Right ventricle myocardium superior (tissue), 1 donor: ENCODE measurements at places on chromosomes 16 and 17.

- no peak for DNase-seq
These were observed 7.1 kb upstream of the ZNF747 start for GRCh38 chr16:30541502-30542329.

DNA sequence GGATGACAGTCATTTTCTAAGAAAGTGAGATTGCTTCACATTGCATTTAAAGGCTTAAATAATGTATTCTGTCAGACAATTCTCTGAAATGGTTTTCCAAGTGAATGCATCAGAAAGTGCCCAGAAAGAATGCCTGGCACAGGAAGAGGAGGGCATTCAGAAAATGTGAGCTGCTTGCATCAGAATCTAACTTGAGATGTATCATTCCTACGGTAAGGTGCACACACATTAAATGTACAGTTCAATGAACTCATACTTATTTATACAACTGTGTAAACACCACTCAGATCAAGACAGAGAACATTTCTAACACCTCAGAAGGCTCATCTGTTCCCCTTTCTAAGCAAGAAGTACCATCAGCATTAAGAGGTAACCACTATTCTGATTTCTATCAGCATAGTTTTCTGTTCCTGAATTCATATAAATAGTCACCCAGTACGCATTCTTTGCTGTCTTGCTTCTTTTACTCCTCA lies 638.0 kb downstream of the MAF start:
- DNase-seq, result no peak

GRCh38 chr17:41666237-41666641 lies 22.4 kb upstream of the EIF1 start:
- DNase-seq, result peak; percentile 48

DNA sequence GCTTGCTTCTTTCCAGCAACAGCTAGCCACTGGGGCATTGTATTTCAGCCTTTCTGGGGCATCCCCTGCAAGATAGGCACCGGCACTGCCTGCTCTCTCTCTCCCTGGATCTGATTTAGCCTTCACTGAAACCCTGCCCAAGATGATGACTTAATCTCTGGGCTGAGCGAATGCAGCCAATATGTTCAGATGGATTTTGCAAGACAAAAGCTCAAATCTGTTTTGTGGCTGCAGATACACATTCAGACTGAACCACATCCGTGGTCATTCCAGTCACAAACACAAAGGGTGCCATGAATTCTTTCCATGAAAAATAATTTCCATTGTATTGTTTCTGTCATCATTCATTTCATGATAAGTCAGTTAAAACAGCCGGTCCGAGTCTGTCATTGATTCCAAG lies 24.2 kb downstream of the SOST start:
- no peak for DNase-seq

DNA sequence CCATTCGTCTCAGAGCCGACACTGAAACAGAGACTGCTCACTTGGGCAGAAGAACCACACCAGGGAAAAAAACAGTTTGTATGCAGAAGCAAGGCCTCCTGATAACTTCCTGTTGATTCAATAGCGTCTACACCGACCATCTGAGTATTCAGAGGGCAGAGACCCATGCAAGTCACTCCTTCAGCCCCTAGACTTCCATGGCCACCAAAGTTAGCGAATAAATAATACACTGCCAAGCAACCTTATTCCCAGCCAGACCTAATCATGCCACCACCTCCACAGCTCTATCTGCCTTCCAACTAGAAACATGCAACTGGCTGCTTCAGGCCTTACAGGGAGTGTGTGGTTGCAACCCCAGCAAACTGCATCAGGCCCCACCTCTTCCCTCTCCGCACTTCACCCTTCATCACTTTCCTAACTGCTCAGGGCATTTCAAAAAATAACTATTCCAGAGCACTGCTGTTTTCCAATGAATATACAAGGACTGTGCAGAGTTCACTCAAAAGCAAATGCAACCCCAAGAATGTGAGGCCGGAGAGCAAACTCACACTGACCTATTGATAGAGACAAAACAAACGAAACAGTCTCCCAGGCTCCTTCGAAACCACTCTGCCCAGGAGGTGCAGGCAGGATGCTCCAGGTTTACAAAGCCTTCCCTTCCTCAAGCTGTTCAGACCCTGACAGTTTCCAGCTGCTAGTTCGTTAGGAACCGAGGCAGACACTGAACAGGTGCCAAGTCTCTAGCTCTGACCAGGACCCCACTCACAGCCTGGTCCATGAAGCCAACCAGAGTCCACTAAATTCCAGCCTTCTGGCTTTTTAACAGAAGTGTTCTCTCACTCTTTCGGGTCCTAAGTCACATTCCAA lies 3.6 kb downstream of the USP7 start:
- no peak for DNase-seq

GRCh38 chr17:81682565-81683207 lies 911 bp downstream of the ARL16 start:
- DNase-seq, result no peak

GRCh38 chr17:4604111-4604644 lies 19.8 kb downstream of the SMTNL2 start:
- DNase-seq, result peak; percentile 93

- no peak for DNase-seq
These were observed 65.2 kb downstream of the COX10 start for GRCh38 chr17:14134456-14134855.

- DNase-seq, result no peak
These were observed 2.8 kb downstream of the ACE start for GRCh38 chr17:63479495-63480184.

- DNase-seq, result no peak
These were observed 1.5 kb downstream of the CPNE2 start for GRCh38 chr16:57093666-57094564.

DNA sequence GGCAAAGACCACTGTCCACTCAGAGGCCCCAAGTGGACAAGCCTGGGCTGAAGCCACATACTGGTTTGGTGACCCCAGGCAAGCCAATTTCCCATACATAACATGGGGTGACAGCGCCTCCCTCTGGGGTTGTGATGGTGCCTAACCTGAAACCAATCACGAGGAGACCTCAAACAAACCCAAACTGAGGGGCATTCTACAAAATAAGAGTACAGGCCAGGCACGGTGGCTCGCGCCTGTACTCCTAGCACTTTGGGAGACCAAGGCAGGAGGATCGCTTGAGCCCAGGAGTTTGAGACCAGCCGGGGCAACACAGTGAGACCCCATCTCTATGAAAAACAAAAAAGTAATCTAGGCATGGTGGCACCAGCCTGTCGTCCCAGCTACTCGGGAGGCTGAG lies 3.6 kb downstream of the P2RX5 start:
- DNase-seq, result no peak
